ENCODE measurements at places on chromosomes 13 and 19. TPM values are rescaled to one million over a fixed set of nuclear protein-coding genes. Genes with fewer than 3 reads are reported as not detected.

The DOCK9 gene
- total RNA-seq, result 77.0 TPM

The CHERP gene
- 51.6 TPM for total RNA-seq

The ZNF536 gene
- total RNA-seq, result not detected

The ZIC5 gene
- not detected for total RNA-seq

The FXYD7 gene
- total RNA-seq, result not detected

Data from MCF 10A (cell line).